ENCODE measurements at places on chromosomes 4 and X.

DNA sequence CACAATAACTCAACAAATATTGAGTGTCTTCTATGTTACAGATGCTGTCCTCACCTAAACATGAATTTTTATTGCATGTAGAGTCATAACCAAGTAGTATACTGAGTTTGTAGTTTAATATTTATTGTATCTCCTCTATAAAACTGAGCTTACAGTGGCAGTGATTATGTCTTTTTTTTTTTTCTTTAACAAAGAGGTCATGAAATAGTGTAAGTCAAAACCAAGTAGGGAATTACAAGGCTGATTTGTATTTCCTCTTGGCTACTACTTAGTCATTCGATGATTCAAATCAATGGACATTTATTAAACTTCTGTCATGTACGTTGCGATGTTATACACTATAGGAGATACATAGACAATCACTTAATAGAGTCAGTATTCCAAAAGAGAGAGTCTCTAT, 48.4 kb downstream of the IL15 start:
- DNase-seq, result no peak

GRCh38 chrX:155434906-155435743, 23.3 kb downstream of the F8A3 start:
- no peak for DNase-seq

- no peak for DNase-seq
Observed at GRCh38 chrX:70219938-70220764, 14.3 kb upstream of the AWAT1 start.

- DNase-seq, result no peak
Observed at GRCh38 chr4:84597450-84597849, 14.5 kb downstream of the CDS1 start.

GRCh38 chr4:90844241-90844640, 717.0 kb downstream of the CCSER1 start:
- DNase-seq, result no peak

DNA sequence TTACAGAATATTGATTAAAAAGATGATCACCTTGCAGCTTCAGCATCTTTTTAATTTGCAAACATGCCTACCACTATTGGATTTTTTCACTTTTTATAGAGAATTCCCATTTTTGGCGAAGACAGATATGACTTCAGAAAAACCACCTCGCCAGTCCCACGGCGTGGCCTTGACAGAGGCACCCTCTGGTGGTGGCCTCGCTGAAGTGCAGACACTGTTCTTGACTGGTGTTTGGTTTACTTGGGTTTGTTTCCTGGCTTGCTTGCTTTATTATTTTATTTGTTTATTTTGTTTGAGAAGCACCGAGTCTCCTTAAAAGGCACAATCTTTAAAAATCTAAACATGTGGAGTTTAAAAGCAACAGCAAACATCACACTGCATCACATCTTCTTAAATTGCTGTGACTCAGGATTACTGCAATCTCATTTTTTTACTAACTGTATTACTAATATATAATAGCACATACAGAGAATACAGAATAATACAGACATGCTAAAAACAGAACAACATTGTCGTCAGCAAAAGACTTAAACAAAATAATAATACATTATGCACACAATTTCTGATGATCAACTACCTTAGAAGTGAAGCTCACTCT, 13.1 kb upstream of the AMTN start:
- no peak for DNase-seq

DNA sequence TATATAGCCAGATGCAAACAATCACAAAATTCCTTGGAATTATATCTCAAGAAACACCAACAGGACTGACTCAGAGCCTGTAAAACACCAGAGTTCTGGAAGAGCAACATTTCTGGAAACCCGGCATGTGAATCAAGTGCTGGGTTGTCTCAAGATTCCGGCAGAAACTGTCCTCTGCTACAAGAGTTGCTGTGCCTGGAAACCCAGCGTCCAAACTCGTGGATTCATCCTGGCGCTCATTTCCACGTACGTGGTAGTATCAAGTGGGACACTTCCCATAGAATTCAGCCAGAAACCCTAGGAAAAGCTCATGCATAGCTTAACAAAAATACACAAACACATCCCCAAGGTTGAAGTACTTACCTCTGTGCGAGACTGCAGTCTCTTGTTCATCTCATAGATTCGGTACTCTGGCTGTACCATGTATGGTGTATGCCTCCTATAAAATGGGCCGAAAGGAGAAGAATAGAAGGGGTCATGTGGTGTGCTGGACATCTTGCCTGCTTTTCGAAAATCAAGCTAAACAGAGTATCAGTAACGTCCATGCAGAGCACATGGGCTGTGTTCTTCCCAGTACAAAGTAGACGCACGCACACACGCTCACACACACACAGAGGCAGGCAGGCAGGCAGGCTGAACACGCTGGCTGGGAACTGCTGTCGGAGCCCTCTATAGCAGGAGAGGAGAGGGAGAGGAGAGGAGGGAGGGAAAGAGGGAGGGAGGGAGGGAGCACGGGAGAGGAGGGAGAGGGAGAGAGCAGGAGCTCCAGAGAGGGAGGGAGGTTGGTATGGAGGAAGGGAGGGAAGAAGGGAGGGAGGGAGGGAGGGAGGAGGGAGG, at the start of gene LDB2:
TSS of gene LDB2 (minus strand) at position 655 of the 837 bp plus-strand sequence.
- DNase-seq, result no peak

- no peak for DNase-seq
Observed at GRCh38 chr4:173506597-173507211, 23.3 kb downstream of the HAND2 start.

Measured in stimulated activated CD4-positive, alpha-beta T cell treated with anti-CD3 and anti-CD28 coated beads, Interleukin-15, amount 100 ng/mL, for 1 hour (primary cell).